T-helper 1 cell (primary cell): ENCODE measurements at places on chromosomes 1 and 21.

- no peak for DNase-seq
These were observed 163.0 kb upstream of the IGSF21 start for GRCh38 chr1:17944646-17945045.

GRCh38 chr1:37137014-37137413 lies 102.7 kb upstream of the GRIK3 start:
- no peak for DNase-seq

DNA sequence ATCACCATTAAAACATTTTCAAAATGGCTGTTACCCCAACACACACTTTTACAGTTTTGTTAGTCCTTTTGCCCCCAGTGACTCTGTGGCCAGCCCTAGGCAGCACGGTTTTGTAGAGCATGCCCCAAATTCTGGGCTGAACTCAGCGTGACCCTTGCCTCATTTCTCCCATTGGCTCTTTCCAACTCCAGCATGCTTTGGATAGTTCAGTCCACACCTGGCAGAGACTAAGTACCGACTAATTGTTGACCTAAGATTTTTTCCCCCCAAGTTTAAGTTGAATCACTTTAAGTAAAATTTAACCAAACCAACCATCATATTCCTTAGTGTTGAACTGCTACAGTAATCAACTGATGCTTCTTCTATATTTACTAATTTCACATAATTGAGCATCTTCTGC lies 62.4 kb upstream of the LRRC8B start:
- DNase-seq = no peak

DNA sequence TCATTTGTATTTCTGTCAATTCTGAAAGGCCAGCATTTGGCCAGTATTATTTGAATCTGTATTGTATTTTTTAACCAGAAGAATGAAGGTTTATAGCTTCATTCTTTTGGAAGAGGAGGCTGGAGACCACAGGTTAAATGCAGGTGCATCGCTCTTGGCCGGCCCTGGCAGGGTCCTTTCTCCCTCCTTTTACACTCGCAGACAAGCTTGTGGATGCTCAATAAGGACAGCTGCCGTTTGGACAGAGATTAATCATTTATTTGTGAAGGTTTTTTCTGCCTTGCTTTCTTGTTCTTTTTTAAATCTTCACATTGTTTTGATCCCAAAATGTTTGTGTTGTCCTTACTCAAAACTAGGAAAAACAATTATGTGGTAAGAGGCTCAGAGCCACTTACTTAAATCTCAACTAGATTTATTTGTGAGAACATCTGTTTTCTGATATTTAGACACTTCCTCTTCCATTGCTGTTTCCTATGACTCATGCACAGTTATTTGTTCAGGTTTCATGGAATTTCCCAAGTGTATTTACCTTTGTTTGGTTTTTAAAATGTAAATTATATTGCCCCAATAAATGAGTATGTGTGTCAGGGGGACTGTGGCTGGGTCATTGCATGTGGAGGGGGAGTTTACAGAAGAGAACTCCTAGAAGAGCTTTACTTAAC lies 46.7 kb upstream of the LAMC2 start:
- no peak for DNase-seq

GRCh38 chr1:210496063-210496462 lies 167.4 kb downstream of the HHAT start:
- no peak for DNase-seq

- DNase-seq = no peak
These were observed 51.7 kb downstream of the ABCA4 start for GRCh38 chr1:94068999-94069918.
